Neural progenitor cell (in vitro differentiated cells): ENCODE measurements at places on chromosomes 1 and 21.
A peak's percentile ranks its signal among the peaks of the same experiment; 100 is the strongest.

GRCh38 chr1:175494011-175494554 is 249.3 kb downstream of the TNR start:
- DNase-seq = no peak

DNA sequence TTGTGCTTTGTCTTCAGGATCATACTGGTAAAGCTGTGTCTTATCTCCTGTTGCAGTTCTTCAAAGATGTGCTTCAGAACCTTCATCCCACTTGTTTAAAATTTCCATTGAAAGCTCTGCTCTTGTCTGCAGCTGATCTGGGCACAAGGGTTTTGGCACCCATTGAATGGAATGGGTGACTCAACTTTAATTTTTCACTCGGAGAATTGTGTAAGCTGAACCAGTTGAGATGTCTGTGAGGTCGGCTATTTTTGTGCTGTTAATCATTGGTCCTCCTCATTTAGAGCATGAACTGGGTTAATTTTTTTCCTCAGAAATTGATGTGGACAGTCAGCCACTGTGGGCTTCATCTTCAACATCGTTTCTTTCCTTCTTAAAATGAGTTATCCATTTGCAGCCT is 252.1 kb downstream of the TM2D1 start:
- no peak for DNase-seq

DNA sequence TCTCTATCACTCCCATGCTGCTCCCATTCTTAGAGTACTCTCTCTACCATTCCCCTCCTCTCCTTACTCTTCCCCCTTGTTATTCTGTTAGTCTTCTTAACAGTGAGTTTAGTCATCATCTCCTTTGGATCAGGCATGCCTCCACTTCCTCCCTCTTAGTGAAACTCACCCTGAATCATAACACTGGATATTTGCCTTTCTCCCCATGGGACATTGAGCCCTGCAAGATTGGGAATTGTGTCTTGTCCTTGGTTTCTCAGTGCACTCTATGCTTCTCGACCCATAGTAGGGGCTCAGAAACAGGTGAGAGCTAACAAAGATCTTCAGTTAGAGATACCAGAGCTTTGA is 68.3 kb upstream of the GCLM start:
- DNase-seq = no peak

DNA sequence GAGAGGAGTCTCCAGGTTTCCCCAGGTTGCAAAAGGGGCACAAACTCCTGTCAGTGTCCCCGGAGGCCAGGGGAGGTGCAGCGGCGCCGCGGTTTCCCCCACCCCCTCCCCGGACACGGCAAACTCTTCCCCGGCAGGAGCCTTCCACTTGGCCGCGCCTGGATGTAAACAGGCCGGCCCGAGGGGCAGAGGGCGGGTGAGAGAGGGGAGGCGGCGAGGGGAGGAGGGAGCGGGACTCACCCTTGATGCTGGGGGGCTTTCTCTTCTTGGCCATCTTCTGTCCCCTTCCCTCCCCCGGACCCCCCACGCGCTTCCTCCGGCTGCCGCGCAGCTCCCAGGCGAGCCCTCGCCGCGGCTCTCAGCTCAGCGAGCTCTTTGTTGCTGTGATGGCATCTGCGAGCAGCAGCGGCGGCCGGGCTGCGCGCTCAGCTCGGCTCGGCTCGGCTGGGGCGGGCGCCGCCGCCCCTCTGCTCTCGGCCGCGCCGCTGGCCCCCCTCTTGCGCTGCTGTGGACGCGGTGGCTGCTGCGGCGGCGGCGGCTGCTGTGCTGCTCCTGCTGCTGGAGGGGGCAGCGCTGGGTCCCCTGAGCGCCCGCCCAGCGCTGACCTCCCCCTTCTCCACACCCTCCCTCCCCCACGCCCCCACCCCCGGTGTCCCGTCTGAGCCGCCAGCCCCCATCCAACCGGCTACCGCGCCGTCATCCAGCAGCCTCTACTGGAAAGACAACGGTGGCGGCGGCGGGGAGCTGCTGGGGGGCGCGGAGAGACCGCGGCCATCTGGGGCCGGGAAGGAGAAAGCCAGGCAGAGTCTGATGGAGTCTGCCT is 4.9 kb upstream of the SLC44A5 start:
- peak; percentile 89 for DNase-seq

DNA sequence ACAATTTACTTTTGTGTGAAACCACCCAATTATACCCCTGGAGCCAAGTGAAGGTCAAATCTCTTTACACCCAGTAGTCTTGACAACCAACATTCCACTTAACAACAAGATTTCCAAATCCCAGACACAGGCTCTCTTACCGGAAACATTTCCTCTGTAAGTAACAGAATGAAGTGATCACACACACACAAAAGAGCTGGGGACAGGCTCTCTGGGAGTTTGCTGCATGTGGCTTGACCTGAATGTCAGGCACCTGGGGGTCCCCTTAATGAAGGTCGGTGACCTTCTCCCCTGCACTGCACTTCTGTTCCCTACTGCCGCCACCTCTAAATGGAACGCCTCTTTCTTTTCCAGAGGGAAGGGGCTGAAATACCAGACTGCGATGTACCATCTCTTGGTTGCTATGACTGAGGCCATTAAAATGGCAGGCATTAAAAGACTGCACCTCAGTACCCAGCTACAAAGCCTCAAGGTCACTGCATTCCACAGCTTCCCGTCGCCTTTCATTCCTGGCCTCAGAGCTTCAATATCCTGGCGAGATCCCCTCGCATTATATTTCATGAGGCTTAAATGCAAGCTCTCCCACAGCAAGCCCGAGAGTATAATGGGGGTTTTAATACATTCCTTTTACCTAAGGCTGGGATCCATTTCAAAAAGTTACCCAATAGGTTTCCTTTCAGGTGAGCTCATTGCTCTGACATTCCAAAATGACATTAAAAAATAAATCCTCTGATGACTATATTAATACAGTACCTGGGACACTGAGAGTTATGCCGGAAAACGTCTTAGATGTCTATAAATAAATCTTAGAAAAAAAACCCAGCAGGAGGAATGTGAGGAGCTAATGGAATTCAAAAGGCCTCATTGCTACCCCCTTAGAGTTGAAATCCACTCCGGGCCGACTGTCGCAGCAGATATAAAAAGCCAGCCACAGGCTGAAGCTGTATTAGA is 90.9 kb upstream of the DIRAS3 start:
- peak; percentile 52 for DNase-seq

- no peak for DNase-seq
Observed at GRCh38 chr1:150302338-150302737, 8.7 kb downstream of the MRPS21 start.

- no peak for DNase-seq
Observed at GRCh38 chr1:6674771-6675170, 26.8 kb downstream of the DNAJC11 start.

GRCh38 chr1:84541679-84542078 is 32.6 kb downstream of the CTBS start:
- peak; percentile 9 for DNase-seq

- no peak for DNase-seq
Observed at GRCh38 chr1:19058476-19058797, 102.0 kb upstream of the IFFO2 start.

DNA sequence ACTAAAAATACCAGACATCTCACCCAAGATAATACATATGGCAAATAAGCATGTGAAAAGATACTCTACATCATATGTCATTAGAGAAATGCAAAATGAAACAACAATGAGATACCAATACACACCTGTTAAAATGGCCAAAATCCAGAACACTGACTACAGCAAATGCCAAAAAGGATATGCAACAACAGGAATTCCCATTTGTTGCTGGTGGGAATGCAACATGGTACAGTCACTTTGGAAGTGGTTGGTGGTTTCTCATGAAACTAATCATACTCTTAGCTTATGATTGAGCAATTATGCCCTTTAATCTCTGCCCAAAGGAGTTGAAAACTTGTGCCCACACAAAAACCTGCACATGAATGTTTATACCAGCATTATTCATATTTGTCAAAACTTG is 6.4 kb upstream of the RGS2 start:
- no peak for DNase-seq

- DNase-seq = no peak
Observed at GRCh38 chr1:157562515-157562914, 10.2 kb upstream of the FCRL5 start.

DNA sequence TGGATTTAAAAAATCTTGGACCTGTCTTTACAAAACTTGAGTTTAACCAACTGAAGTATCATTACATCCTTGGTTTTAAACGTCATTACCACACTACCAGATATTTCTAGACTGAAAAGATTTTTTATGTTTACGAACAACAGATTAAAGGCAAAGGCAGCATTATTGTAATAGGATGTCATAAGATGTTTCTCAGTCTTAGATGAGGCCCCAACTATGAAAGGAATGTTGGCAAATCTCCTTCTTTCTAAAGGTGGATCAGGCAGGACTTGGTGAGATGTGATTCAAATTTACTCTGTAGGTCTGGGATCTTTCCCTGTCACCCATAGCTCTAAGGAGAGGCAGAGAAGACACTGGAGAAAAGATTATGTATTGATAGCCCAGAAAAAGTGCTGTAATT is 417.9 kb downstream of the PTBP2 start:
- no peak for DNase-seq

DNA sequence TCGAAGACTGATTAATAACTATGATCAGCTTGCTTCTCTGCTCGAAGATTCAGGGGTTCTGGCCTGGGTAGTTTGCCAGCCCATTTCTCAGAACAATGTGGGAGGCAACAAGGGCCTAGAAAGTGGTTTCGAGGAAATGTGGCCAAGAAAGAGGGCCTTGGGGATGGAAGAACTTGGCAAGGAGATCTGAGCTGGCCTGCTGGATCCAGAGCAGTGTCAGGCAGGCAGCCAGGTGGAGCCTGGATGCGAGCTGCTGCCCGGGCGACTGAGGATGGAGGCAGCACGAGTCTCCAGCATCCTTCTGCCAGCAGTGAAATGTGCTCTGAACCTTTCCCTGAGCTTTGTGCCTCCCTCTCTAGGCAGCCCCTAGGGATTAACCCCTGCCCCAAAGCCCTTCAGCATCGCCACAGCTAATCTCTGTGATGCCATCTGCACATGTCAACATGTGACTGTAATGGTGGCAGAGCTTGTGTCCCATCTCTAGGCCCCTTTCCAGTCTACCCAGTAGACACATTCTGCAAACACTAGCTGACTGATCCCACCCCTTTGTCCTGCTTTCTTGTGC is 61.0 kb upstream of the NEK2 start:
- no peak for DNase-seq

DNA sequence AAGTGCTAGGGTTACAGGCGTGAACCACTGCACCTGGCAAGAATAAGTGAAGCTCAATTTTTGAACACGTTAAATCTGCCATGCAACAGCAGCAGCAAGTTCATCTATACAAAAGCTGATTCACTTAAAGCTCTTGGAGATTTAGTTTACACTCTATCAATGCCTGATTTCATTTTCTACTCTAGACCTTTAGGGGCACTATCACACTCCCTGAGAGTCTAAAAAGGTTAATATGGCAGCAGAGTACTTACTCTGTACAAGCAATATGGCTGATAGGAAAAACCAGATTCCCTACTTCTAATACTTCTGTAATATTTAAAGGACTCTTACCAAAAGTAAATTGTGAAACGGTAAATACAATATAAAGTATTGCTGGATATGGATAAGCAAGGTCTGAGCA is 4.8 kb downstream of the RBM34 start:
- DNase-seq = no peak

- DNase-seq = no peak
Observed at GRCh38 chr1:59136541-59137275, 160.2 kb upstream of the FGGY start.

DNA sequence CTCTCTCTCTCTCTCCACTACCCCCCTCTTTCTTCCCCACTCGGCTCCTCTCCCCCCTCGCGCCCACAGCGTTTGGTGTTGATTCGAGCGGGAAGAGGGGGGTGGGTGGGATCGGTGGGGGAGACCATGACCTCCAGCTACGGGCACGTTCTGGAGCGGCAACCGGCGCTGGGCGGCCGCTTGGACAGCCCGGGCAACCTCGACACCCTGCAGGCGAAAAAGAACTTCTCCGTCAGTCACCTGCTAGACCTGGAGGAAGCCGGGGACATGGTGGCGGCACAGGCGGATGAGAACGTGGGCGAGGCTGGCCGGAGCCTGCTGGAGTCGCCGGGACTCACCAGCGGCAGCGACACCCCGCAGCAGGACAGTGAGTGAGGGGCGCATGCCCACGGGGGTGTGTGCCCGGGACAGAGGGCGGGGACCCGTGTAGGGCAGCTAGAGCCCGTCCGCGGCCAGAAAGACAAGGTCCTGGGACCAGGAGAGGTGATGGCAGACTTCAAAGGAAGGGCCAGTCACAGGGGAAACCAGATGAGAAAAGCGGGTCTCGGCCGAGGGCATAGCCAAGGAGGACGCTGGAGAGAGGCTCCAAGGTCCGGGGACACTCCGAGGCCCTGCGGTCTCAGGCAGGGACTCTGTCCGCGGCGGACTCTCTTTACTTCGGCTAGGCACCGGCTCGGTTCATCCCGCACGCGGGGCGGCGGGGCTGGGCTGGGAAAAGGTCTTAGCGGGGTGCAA is at the start of gene PRRX1:
PRRX1 (plus strand) TSS at position 39 of the 735 bp plus-strand sequence; CDS start at position 127, 88 bp downstream.
- peak; percentile 55 for DNase-seq

DNA sequence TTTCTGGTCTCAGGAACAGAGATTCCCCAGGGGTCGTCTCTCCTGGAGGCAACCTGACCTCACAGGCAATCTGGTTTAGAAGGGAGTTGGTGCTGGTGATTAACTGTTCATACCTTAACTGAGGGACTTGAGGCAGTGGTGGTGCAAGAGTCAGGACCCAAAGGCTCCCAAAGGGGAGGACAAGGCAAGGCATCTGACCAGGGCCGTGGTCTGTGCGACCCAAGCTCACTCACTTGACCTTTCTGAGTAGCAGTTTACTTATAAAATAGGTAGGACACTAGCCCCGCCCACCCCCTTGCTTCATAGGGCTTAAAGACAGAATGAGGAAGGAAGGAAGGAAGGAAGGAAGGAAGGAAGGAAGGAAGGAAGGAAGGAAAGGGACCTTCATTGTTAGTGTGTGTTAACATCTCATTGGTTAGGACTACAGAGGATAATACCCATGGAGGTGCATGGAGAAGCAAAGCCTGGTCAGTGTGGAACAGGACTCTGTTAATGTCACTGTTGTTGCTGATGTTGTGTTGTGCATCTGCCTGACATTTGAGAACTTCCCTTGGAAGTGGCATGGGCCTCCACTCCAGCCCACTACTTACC is 4.6 kb upstream of the KCNA2 start:
- no peak for DNase-seq

GRCh38 chr21:18244671-18245463 is at the start of gene CHODL:
TSS of gene CHODL (plus strand) at chr21:18244833. CDS start at chr21:18245224, 391 bp downstream.
- DNase-seq = peak; percentile 49

GRCh38 chr1:209585197-209585596 is 1.7 kb downstream of the CAMK1G start:
- DNase-seq = no peak

DNA sequence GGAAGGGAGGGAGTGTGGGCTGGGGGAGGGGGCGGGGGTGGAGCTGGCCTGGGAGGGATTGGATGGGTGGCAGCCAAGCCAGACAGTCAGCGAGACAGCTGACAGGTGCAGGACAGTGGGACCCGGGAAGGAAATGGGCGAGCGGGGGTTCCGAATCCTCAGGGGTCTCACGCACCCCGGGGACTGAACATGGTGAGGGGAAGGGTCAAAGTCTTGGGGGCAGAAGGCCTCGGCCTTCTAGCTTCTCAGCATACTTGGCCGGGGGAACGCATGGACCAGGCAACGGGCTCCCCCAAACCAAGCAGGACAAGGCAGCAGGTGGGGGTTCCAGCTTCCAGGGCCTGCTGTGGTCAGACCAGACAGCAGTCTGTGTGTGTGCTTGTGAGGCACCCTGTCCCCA is 23.1 kb downstream of the CASZ1 start:
- DNase-seq = no peak
